Stimulated activated CD4-positive, alpha-beta T cell treated with anti-CD3 and anti-CD28 coated beads, Interleukin-2, amount 100 ng/mL, for 48 hours (primary cell): ENCODE measurements at places on chromosomes 3 and 15.

- no peak for DNase-seq
These were observed 13.2 kb downstream of the FSTL1 start for GRCh38 chr3:120437559-120437958.

GRCh38 chr3:43765521-43765971, 74.8 kb downstream of the ABHD5 start:
- DNase-seq, result no peak

- peak; percentile 28 for DNase-seq
These were observed 205.9 kb upstream of the IGF1R start for GRCh38 chr15:98442379-98442833.

DNA sequence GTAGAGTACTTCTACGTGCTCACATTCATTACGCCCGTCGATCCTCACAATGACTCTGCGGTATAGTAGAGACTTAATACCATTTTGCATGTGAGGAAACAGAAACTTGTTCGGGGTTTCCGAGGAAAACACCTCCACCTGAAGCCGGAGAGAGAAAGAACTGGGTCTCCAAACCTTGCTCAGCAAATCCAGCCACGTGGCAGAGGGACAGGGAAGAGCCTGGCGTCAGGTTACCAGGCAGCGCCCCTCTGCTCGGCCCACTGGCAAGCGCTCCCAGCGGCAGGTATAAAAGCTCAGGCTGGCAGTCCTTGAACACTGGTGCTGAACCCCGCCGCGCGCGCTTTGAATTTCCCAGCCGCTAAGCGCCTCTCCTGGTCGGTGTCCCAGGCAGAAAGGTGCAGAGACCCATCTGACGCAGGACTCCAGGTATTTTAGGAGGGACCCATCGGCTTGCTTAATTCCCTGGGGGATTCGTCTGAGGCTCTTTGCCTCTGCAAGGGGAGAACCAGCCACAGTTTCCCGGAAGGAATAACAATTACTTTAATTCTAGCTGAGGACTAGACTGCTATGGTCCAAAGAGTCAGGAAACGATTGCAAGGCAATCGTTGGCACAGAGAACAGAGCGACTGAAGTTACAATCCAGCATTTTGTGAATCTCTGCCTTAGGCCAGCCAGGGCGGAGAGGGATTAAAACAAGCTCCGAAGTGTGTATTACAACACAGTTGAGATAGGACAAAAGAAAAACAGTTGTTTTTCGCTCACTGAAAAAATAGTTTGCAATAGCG, at the start of gene C2CD4A:
Gene C2CD4A, plus strand, starts transcription at position 315 of the 785 bp plus-strand sequence. CDS start 637 bp downstream, outside the sequence.
- peak; percentile 41 for DNase-seq

DNA sequence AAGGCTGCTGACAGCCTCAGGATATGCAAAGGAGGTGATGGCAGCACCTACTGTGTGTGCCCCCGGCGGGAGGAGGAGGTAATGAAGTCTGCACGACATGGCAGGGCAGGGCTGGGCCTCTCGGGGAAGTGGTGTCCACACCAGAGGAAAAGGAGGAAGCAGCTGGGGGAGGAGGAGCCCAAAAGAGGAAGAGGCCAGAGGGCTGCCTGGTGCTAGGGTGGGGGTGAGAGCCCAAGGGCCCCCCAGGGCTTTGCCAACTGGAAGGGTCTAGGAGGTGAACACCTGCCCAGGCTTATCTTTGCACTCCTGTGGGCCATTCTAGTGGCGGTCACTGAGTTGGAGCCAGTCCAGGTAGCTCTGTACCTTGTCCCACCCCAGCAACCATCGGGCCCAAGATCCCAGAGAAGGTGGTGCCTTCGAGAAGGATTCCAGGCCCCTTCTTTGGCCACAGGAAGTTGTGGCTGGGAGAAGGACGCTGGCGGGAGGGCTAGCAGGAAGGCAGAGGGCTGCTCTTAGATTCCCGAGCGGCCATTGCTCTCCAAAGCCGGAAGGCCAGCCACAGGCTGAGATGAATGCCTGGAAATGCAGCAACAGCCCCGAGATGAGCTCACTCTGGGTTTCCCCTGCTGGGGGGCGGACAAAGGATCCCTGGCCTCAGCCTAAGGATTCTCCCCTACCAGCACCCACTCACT, 7.0 kb downstream of the GNAI2 start:
- no peak for DNase-seq

GRCh38 chr3:147379651-147380050, 26.7 kb downstream of the ZIC4 start:
- DNase-seq, result no peak

DNA sequence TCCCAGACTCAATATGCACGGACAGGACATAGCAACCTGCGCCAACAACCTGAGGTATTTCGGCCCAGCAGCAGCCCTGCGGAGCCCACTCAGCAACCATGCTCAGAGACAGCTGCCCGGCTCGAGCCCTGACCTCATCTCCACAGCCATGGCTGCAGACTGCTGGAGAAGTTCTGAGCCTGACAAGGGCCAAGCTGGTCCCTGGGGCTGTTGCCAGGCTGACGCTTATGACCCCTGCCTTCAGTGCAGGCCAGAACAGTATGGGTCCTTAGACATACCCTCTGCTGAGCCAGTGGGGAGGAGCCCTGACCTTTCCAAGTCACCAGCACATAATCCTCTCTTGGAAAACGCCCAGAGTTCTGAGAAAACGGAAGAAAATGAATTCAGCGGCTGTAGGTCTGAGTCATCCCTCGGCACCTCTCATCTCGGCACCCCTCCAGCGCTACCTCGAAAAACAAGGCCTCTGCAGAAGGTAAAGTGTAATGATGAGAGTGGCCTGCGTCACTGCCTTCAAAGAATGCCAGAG, 25.5 kb downstream of the TMEM41A start:
- no peak for DNase-seq

DNA sequence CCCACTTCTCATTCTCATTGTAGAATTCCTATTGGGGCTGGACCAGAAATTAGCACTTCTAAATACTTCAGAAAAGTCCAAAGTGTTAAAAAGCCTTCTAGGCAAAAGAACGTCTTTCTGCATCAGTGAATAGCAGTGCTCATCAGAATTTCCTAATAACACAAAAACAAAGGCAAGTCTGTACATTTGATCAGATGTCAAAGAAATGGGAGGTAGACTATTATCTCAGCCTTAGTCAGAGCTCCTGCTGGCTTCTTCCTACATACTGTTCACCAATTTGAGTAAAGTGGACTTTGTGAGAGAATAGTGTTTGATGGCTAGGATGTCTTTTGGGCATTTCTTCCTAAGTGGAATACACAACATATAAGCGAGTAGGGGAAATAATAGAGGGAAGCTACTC, 48.7 kb downstream of the FOXB1 start:
- DNase-seq, result no peak

GRCh38 chr3:32495609-32496008, 7.0 kb downstream of the CMTM6 start:
- no peak for DNase-seq

DNA sequence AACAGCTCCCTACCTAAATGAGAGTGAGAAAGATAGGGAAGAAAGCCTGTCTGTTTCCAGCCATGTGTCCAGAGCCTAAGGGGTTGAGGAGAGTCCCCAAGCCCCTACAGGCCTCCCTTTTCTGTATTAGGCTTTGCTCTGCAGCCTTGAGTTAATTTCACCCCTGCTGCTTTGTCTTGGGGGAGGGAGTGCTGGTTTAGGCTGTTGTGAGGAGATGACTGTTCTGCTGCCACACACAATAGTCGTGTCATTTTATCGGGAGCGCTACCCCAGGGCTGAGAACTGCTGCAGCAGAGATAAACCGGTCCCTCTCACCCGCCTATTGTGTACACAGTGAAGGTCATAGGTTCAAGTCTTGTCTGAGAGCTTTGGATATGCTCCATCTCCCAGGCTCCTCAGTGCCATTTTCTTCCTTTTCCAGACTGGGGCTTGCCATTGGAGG, 1.4 kb downstream of the ZNF609 start:
- peak; percentile 32 for DNase-seq

DNA sequence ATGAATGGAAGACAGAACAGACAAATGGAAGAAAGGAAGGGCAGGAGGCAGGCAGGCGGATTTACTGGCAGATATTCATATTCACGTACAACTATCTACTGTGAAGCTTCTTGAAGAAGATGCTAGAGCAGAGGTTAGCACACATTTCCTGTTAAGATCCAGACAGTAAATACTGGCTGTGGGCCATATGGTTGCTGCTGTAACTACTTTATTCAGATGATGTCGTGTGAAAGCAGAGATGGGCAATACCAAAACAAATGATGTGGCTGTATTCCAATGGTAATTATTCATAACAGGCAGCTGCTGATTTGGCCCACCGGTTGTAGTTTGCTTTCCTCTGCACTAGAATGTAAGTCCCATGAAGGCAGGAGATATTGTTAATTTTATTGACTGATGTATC, 115.7 kb upstream of the PRTG start:
- no peak for DNase-seq

- no peak for DNase-seq
These were observed 56.4 kb upstream of the CHRNB4 start for GRCh38 chr15:78697449-78697848.

DNA sequence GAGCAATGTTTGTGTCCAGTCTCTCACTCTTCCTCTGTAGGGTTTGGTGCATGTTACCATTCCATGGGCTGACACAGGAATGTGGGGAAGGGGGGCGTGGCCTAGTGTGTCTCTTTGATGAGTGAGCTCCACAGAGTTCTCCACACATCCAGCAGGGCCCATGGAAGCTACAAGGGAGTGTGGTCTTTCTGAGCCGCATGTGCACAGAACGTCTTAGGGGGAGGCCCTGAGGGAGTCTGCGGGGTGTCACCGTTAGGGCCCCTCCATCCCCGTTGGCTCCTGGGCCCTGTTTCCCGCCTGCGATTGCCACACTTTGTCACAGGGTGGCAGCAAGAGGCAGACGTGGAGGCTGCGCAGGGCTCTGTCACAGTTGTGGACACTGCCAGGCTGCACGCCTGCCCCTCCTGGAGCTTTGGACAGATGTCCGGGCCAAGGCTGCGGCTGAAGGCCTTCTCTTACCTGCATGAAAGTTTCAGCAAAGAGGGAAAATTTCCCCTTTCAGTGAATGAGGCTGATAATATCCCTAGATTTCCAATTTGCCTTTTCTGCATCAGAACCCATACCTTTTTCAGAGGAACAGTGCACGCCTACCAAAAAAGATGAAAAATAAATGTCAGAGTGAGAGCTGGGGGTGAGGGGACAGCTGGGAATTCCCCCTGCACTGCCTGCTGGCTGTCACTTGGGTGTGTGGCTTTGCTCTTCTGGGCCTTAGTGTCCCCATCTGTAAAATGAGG, 24.3 kb downstream of the CACNA2D3 start:
- no peak for DNase-seq

GRCh38 chr15:59339252-59339672, 33.4 kb downstream of the MYO1E start:
- no peak for DNase-seq

DNA sequence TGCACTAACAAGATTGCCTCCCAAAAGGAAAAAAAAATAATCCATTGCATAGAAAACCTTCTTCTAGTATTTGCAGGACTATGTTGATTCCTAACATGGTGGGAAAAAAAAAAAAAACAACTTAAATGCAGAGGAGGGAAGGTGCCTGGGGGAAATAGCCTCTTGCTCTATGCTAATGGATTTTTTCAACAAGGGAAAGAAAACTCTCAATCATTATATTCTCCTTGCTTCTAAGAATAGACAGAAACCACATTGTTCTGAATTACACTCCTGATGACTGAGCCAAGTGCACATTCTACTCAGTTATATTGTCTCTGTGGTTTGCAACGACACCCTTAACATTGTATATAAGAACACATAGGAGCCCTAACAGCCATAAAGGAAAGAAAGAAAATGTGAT, 760.2 kb downstream of the NAALADL2 start:
- DNase-seq, result no peak

DNA sequence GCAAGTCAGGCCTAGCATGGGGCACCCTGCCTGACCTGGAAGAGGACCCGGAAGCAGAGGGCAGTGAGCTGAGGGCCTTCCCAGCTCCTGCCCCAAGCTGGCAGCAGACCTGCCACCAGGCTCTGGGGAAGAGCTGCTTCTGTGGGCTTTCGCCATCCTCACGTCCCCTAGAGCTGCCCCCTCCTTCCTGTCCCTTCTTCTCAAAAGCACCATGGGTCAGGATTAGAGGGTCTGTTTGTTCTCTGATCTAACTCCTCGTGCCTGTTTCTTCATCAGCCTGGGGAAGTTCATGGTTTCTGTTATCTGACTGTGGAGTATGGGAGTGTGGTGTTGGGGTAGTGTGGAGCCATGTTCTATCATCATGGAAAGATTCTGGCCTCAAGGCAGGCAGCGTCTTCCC, 58.4 kb upstream of the POLG start:
- DNase-seq, result no peak

DNA sequence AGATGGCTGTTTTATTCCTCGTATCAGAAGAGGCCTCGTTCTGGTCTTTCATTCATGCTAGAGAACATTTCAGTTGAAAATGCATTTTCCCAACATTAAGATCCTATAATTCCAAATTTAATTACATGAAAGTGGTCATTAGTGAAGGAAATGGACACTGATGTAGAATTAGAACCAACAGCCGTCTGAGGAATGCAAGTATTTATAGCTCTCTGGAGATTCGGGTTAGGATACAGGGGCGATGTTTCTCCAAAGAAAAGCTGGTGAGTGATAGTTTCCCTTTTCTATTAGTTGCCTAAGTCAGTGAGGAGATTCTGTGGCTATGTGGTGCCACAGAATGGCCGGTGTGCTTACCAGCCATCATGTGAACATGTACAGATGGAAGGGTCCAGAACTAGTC, 109.0 kb upstream of the IL12A start:
- DNase-seq, result no peak

GRCh38 chr3:111610612-111611054, 15.5 kb upstream of the ZBED2 start:
- DNase-seq, result no peak

DNA sequence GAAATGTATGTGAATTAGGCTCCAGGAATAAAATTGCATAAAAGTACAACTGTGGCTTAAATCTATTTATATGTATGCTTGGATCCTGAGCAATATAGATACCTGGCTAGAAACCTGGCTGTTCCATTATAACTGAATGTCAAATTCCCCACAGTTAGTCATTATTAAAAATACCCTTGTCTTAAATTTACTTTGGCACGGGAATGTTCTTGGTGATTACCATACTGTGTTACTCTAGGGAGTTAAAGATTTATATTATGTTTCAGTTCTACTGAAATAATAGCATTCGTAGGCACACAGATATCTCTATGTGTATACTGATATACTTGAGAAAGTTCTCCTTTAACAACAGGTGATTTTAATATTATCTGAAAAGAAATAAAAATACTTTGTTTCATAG, 394.1 kb downstream of the PTPRG start:
- DNase-seq, result no peak

DNA sequence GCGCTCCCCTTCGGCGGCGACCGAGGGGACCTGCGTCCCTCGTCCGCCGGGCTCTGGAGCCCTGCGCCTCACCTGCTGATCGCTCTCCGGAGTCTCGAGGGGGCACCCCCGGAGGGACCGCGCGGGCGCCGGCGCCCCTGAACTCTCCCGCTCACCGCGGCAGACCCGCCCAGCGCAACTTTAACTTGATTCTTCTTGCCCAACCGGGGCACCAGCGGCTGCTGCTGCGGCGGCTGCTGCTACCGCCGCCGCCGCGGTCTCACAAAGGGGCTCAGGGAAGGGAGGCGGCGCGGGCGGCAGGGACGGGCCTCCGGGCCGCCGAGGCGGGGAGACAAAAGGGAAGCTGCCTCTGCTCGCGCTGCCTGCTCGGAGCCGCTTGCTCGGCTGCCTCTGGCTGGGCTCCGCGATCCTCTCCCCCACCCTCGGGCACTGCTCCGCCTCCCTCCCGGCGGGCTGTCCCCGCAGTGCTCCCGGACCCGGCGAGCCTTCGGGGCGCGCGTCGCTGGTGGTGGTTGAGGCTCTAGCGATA, at the start of gene PPM1L:
Gene PPM1L, plus strand, starts transcription at position 456 of the 529 bp plus-strand sequence.
- peak; percentile 40 for DNase-seq
